ENCODE measurements at places on chromosomes 11 and 22. TPM values are rescaled to one million over a fixed set of nuclear protein-coding genes. Genes with fewer than 3 reads are reported as not detected.

- H3K4me1 ChIP-seq = no peaks in the 10 kb centered on the region
- DNase-seq = no peak
- no peaks in the 10 kb centered on the region for H3K36me3 ChIP-seq
- no peak overlapping the region for H3K4me3 ChIP-seq
- H3K27me3 ChIP-seq = no peaks in the 10 kb centered on the region
- no peak overlapping the region for H3K27ac ChIP-seq
Observed at GRCh38 chr11:59965424-59965823, 1.6 kb downstream of the OOSP4A start.

DNA sequence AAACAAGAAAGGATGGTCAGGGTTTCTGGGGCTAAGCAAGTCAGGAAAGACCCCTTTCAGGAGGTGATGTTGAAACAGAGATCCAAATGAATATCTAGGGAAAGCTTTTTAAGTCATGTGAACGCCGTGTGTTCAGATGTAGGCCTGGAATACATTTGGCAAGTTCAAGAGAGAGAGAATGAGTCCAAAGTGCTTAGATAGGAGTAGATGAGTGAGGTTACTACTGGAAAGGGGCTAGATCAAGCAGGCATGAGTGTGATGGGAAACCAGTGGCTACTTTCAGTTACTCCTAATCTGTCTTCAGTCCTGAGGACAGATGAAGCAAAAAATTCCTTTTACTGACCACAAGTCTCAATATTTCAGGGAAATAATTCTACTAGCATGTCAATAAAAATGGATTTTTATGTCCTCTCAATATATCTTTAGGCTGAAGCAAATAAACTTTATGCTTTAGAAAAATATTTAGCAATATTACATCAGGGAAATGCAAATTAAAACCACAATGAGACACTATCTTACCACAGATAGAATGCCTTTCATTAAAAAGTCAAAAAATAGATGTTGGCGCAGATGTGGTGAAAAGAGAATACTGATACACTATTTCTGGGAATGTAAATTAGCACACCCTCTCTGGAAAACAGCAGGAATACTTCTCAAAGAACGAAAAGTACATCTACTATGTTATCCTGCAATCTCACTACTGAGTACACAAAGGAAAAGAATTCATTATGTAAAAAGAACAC lies 1085.0 kb upstream of the TENM4 start:
- DNase-seq = no peak
- H3K27me3 ChIP-seq = no peaks in the 10 kb centered on the region
- H3K27ac ChIP-seq = no peak overlapping the region
- H3K4me3 ChIP-seq = no peak overlapping the region

DNA sequence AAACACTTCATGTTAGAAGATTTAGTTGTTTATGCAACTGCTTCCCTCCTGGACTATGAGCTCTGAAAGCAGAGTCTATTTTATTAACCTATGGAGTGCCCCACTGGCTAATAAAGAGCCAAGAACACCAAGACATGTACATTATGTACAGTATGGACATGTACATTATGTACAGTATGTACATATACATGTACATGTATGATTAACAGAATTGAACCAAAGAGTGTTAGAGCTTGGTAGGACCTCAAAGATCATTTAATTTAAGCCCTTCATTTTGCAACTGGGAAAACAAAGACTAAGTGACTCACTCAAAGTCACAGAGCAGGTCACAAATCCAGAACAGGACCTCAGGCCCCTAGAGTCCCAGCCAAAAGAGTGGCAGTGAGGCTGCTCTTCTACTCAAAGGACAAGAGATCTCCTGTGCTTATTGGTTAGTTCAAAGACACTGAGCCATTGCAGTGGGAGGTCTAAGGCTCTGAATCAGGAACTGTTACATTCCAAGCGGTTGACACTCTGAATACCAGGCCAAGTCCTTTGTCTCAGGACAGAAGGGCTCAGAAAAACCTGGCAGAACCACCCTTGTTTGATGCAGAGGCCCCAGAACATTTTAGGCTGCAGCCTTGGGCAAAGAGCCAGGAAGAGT lies 103.8 kb downstream of the FAM168A start:
- H3K27me3 ChIP-seq = no peaks in the 10 kb centered on the region
- H3K36me3 ChIP-seq = peaks cover 5% of the 10 kb centered on the region
- DNase-seq = no peak
- no peak overlapping the region for H3K4me3 ChIP-seq
- H3K4me1 ChIP-seq = peaks cover 6% of the 10 kb centered on the region

GRCh38 chr22:42171946-42172719 lies 41.5 kb upstream of the CYP2D6 start:
- peaks cover 51% of the 10 kb centered on the region for H3K4me1 ChIP-seq
- no peak overlapping the region for H3K4me3 ChIP-seq
- H3K27me3 ChIP-seq = no peaks in the 10 kb centered on the region
- DNase-seq = no peak
- H3K27ac ChIP-seq = peak overlapping the region; percentile 16

- H3K4me3 ChIP-seq = no peak overlapping the region
- DNase-seq = no peak
- peaks cover 49% of the 10 kb centered on the region for H3K27me3 ChIP-seq
- H3K4me1 ChIP-seq = no peaks in the 10 kb centered on the region
- H3K36me3 ChIP-seq = no peaks in the 10 kb centered on the region
Observed at GRCh38 chr22:22565981-22566380, 6.9 kb upstream of the PRAME start.

DNA sequence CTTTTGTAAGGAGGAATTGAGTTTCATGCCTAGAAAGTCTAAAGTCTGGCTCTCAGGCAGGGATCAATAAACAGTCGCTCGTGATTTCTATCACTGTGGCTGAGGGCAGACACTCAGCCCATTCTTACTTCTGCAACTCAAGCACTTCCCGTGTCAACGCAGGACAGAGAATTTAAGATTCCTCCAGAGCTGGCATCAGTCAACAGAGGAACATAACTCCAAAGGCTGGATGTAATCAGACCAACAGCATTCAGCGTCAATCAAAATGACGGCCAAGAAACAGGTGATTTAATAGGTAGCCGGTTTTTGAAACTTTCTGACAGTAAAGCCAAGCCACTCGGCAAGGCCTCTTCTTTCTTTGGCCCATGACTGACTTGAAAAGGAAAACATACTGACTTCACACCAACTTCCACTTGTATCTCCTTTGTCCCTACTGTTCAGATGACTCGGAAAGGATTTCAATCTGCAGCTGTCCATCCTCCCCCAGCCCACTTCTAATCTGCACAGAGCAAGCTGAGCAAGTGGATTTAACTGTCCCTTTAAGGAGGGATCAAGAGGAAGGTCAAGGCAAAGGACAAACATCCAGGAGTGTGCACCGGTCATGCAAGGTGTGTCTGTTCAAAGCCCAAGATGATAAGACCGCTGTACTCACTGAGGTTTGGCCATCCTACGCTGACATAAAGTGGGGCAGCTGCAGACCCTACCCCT lies 9.5 kb downstream of the VPS37C start:
- H3K4me3 ChIP-seq = peak overlapping the region; percentile 81
- DNase-seq = no peak
- H3K27ac ChIP-seq = peak overlapping the region; percentile 94
- H3K27me3 ChIP-seq = no peaks in the 10 kb centered on the region
- peaks cover 20% of the 10 kb centered on the region for H3K36me3 ChIP-seq

- DNase-seq = no peak
- peaks cover 4% of the 10 kb centered on the region for H3K36me3 ChIP-seq
- peaks cover 11% of the 10 kb centered on the region for H3K4me1 ChIP-seq
- no peak within 1 kb of the TSS for H3K4me3 ChIP-seq
- H3K27ac ChIP-seq = peak within 1 kb of the TSS; percentile 63
Observed at GRCh38 chr11:626475-627307, at the start of gene SCT. TSS of gene SCT (minus strand) at chr11:627181. CDS start at chr11:627143, 38 bp downstream.

GRCh38 chr11:106507645-106508306 lies 430.3 kb downstream of the AASDHPPT start:
- no peaks in the 10 kb centered on the region for H3K4me1 ChIP-seq
- no peaks in the 10 kb centered on the region for H3K27me3 ChIP-seq
- no peaks in the 10 kb centered on the region for H3K36me3 ChIP-seq
- H3K4me3 ChIP-seq = no peak overlapping the region
- DNase-seq = no peak

DNA sequence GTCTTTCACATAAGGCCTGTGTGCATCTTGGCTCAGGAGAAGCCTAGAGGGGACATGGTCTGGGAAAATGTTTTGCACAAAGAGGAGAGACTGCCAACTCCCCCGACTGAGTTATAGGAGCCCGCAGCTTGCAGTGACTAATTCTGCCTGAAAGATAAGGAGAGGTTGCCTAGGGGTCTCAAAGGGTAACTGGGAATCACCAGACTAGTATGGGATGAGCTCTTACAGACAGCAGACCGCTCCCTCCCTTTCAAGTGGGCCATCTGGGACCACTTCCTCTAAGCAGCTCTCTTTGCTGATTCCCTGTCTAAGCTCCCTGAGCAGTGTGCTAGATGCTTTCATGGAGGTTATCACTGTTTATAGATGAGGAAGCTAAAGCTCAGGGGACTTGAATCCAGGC lies 105.1 kb downstream of the TENM4 start:
- no peak overlapping the region for H3K27ac ChIP-seq
- H3K4me3 ChIP-seq = no peak overlapping the region
- peaks cover 3% of the 10 kb centered on the region for H3K36me3 ChIP-seq
- H3K4me1 ChIP-seq = peaks cover 36% of the 10 kb centered on the region
- DNase-seq = no peak
- no peaks in the 10 kb centered on the region for H3K27me3 ChIP-seq

GRCh38 chr11:87307101-87307500 lies 269.4 kb downstream of the TMEM135 start:
- no peak for DNase-seq
- H3K36me3 ChIP-seq = peaks cover 18% of the 10 kb centered on the region
- no peaks in the 10 kb centered on the region for H3K4me1 ChIP-seq

DNA sequence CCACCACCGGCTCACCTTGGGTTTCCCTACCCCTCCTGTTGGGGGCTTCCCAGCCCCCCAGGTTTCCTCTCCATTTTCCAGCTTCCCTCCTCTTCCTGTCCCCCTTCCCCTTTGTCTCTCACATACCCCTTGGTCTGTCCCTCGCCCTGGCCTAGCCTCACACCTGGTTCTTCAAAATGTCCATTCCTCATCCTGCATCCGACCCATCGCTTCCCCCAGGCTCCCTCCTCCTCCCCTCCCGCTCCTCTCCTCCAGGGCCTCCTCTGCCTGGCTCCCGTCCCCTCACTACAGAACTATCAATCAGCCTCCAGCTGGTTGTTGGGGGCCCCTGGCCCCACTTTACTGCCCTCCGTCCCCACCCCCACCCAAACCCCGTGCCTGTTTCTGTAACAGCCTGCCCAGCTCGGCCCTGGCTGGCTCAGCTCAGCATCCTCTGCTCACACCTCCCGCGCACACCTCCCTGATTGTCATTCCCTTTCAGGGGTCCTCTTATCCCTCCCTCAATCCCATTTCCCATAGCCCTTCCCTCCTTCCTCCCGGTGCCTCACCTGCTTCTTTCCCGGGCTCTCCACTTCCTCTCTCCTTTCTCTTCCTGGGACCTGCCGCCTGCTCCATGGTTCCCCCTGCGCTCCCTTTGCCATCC lies 1.2 kb downstream of the CNIH2 start:
- H3K27me3 ChIP-seq = peaks cover 4% of the 10 kb centered on the region
- peaks cover 21% of the 10 kb centered on the region for H3K4me1 ChIP-seq
- no peaks in the 10 kb centered on the region for H3K36me3 ChIP-seq
- DNase-seq = no peak

DNA sequence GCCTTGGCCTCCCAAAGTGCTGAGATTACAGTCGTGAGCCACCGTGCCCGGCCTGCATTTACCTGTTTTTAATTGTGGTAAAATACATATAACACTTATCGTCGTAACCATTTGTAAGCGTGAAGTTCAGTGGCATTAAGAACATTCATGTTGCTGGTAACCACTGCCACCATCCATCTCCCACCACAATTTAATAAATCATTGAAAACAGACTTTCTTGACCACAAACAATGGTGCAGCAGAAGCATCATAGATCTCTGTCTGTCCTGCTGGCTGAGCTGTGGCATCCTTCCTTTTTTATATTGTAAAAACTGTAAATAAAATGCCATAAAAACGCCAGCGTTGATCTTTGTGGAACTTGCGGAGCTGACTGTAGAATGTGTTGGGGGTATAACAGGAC lies 24.3 kb downstream of the LRP5 start:
- no peak for DNase-seq
- peaks cover 46% of the 10 kb centered on the region for H3K4me1 ChIP-seq
- H3K4me3 ChIP-seq = no peak overlapping the region

GRCh38 chr11:90646706-90647105 lies 423.9 kb upstream of the CHORDC1 start:
- H3K27me3 ChIP-seq = peaks cover 3% of the 10 kb centered on the region
- H3K36me3 ChIP-seq = no peaks in the 10 kb centered on the region
- no peak overlapping the region for H3K27ac ChIP-seq
- no peaks in the 10 kb centered on the region for H3K4me1 ChIP-seq
- H3K4me3 ChIP-seq = no peak overlapping the region
- no peak for DNase-seq

- no peak overlapping the region for H3K4me3 ChIP-seq
- H3K27ac ChIP-seq = no peak overlapping the region
- DNase-seq = no peak
- H3K4me1 ChIP-seq = peaks cover 12% of the 10 kb centered on the region
Observed at GRCh38 chr22:24564376-24565058, 8.7 kb downstream of the SNRPD3 start.

- DNase-seq = no peak
- H3K27ac ChIP-seq = no peak overlapping the region
- peaks cover 8% of the 10 kb centered on the region for H3K4me1 ChIP-seq
- H3K27me3 ChIP-seq = no peaks in the 10 kb centered on the region
- no peak overlapping the region for H3K4me3 ChIP-seq
Observed at GRCh38 chr22:29459773-29460172, 20.2 kb upstream of the NEFH start.

GRCh38 chr11:100863080-100863581 lies 176.0 kb downstream of the ARHGAP42 start:
- no peak for DNase-seq
- H3K27ac ChIP-seq = peak overlapping the region; percentile 3
- H3K36me3 ChIP-seq = peaks cover 10% of the 10 kb centered on the region
- peaks cover 25% of the 10 kb centered on the region for H3K4me1 ChIP-seq

- H3K36me3 ChIP-seq = peaks cover 9% of the 10 kb centered on the region
- no peak for DNase-seq
- H3K27ac ChIP-seq = peak overlapping the region; percentile 35
- no peaks in the 10 kb centered on the region for H3K27me3 ChIP-seq
- H3K4me3 ChIP-seq = no peak overlapping the region
- H3K4me1 ChIP-seq = peaks cover 17% of the 10 kb centered on the region
Observed at GRCh38 chr11:44934110-44934509, 16.6 kb downstream of the TP53I11 start.

DNA sequence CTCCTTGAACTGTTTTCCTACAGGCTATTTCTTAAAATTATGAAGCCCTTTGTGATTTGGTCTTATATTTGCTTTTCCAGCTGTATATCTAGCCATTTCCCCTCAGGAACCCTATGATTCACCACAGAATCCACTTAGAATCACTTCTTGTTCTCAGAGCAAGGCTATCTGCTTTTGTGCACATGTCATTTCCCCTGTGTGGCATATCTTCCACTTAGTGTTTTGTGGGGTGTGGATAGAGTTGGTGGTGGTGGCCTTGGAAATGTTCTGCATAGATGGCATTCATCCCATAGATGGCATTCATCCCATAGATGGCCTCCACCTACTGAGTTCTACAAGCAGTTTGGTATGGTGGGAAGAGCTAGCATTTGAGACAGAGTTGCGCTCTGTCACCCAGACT lies 44.7 kb downstream of the SWAP70 start:
- no peaks in the 10 kb centered on the region for H3K36me3 ChIP-seq
- H3K4me3 ChIP-seq = no peak overlapping the region
- no peak overlapping the region for H3K27ac ChIP-seq
- no peaks in the 10 kb centered on the region for H3K27me3 ChIP-seq
- peaks cover 4% of the 10 kb centered on the region for H3K4me1 ChIP-seq

Gene MISFA
- total RNA-seq = 4.9 TPM

Gene ABCG4
- total RNA-seq = 1.3 TPM

Gene PKNOX2
- 0.95 TPM for total RNA-seq

Gene THY1
- 19.0 TPM for total RNA-seq

Gene LSP1
- 0.53 TPM for total RNA-seq

Gene NAV2
- 54.2 TPM for total RNA-seq

Gene GAS2
- 15.6 TPM for total RNA-seq

Gene KCNE3
- total RNA-seq = 7.3 TPM

Gene LUZP2
- total RNA-seq = 6.5 TPM
